ENCODE measurements at places on chromosomes 7 and 10. TPM values are rescaled to one million over a fixed set of nuclear protein-coding genes. Genes with fewer than 3 reads are reported as not detected.
A peak's percentile ranks its signal among the peaks of the same experiment; 100 is the strongest.

- DNase-seq = no peak
Measured at GRCh38 chr7:32890010-32890792, 1.4 kb downstream of the KBTBD2 start.

DNA sequence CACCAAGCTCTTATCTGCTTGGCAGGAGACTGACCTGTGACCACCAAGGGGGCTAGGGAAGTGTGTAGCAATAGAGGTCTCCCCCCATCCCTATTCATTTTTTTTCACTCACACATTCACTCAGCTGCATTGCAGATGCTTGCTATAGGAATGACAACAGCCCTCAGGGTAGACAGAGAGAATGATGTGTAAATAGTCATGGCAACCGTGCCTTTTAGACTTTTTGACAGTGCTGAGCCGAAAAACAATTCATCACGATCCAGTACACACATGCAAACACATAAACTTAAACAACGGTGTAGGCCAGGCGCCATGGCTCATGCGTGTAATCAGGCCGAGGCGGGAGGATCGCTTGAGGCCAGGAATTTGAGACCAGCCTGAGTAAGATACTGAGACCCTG lies 7.6 kb upstream of the ELN start:
- no peak for DNase-seq

- DNase-seq = no peak
Measured at GRCh38 chr7:132380059-132380458, 196.2 kb downstream of the PLXNA4 start.

- no peak for DNase-seq
Measured at GRCh38 chr7:7114575-7115291, 67.6 kb upstream of the C1GALT1 start.

GRCh38 chr10:83603708-83604107 lies 535.6 kb upstream of the GHITM start:
- DNase-seq = no peak

DNA sequence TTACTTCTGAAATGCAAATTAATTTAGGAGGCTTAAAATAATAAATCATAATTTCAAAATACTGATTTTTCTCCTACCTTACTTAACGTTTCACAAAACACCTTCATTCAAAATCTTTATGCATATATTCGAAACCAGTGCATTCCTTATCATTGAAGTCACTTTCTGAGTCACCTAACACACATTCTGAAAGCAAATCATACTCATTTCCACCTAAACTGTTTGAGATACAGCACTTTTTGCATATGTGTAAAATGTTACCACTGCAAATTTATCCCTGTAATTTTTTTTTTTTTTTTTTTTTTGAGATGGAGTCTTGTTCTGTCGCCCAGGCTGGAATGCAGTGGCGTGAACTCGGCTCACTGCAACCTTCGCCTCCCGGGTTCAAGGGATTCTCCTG lies 15.7 kb downstream of the PPP3CB start:
- DNase-seq = no peak

GRCh38 chr7:128831994-128832879 lies 2.0 kb downstream of the FLNC start:
- peak; percentile 66 for DNase-seq

- DNase-seq = no peak
Measured at GRCh38 chr10:48199580-48200377, 74.7 kb downstream of the FRMPD2 start.

- no peak for DNase-seq
Measured at GRCh38 chr10:110401401-110402076, 96.2 kb upstream of the DUSP5 start.

GRCh38 chr10:48245977-48246376 lies 28.5 kb downstream of the FRMPD2 start:
- no peak for DNase-seq

DNA sequence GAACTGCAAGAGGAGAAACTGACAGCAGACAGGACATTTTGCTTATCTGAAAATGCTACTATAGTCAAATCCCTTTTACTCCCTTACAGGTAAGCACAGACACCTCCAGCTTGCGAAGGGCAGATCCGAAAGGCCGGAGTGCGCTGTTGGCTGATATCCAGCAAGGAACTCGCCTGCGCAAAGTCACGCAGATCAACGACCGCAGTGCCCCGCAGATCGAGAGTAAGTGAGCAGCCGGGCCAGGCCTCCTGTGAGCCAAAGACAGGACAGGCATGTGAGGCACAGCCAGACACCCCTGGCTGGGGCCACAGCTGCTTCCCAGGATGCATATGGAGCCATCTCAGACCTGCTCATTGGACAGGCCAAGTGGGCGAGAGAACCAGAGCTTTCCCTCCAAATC lies 69.4 kb downstream of the WIPF3 start:
- DNase-seq = no peak

GRCh38 chr10:5581670-5582566 lies 57.2 kb downstream of the CALML3 start:
- DNase-seq = no peak

DNA sequence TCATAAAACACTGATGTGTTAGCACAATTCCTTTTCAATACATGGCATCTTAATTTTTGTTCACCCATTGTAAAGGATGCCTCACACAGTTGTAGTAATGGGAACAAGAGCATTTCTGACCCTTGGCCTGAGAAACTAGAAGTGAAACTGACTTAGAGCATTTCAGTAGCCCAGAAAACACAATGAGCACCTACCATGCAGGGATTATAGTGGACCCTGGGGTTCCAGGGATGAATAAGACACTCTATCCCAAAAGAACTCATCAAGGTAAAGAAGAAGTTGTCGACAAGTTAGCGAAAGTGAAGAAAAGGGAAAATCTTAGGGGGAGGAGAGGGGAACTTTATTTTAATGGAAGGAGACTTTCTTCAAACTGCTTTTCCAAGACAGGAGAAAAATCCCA lies 125.6 kb downstream of the NT5C2 start:
- no peak for DNase-seq

DNA sequence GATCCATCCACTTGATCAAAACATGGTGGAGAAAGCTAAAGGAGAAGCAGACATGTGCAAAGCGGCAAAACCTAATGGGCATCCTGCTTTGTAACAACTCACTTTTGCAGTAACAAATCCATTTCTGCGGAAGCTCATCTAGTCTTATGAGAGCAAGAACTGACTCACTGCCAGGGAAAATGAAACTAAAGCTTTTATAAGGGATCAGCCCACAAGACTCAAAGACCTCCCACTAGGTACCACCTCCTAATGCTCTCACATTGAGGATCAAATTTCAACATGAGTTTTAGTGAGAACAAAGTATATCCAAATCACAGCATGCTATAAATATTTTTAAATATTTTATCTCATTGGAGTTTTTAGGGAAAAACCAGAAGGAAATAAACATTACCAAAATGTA lies 120.1 kb upstream of the GNAI1 start:
- DNase-seq = no peak

GRCh38 chr7:30799206-30799975 lies 28.2 kb downstream of the MINDY4 start:
- DNase-seq = peak; percentile 88

DNA sequence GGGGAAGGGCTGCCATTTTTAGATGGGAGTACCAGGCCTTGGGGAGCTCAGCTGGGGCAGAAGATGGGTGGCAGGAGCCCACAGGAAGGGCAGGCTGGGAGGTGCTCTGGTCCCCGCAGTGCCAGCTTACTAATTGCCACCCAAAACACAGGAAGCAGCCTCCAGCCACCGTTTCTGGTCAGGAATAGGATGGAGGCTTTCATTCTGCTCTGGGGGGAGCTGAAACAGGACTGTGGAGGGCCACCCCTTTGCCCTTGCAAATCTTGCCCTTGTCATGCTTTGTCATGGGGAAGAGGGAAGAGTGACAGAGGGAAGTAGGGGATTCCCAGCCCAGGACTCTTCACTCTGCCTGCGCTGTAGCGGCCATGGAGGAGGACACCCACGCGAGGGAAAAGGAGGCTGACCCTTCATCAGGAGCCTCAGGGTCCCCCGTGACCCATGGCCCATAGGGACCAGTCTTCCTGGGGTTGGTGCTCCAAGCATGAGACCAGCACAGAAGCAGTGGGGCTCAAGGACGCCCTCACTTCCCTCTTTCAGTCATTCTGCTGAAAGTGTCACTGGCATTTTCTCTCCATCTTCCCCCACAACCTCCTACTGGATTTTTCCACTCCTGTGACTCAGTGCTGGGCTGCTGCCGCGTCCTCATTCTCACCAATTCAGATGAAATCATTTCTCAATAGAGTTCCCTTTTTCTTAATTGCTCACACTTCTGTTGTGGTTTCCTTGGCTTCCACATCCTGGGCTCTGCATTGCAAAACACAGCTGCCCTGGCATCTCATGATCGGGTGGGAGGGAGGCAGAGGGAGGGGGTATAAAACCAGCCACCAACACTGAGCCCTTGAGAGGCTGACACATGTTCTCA lies 61.9 kb downstream of the MKI67 start:
- peak; percentile 91 for DNase-seq

DNA sequence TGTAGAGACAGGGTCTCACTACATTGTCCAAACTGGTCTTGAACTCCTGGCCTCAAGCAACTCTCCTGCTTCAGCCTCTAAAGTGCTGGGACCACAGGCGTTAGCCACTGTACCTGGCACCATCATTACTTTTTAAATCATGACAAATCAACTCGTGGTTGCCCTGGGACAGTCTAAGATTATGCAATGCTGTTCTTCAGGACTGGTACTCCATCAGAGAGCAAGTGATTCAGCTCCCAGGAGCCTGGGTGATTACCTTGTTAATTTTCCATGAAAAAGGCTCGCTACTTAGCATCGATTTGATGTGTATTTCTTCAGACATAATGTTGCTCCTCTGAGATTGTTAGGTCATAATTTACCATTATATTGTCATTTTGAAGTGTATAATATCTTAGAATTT lies 158.9 kb upstream of the STEAP4 start:
- DNase-seq = no peak

GRCh38 chr7:104160375-104160774 lies 47.4 kb downstream of the ORC5 start:
- no peak for DNase-seq

GRCh38 chr7:57432583-57432982 lies 17.4 kb upstream of the ZNF716 start:
- DNase-seq = no peak

DNA sequence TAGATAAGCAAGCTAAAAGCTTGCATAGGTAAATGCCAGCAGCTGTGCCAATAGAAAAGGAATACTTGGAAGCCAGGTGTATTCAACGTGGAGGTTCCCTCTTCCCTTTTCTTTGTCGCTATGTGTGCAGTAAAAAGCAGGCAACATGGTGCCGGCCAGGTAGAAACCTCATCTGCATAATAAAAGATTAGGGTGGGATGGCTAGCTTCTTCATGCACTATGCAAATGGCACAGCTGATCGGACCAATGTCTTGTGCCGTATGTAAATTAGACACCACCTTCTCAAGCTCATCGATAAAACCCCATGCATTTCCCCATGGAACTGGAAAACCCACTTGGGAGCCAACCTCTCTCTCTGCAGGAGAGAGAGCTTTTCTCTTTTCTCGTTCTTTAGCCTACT lies 150.9 kb upstream of the FOXK1 start:
- no peak for DNase-seq

GRCh38 chr7:129069021-129069420 lies 14.1 kb upstream of the TNPO3 start:
- DNase-seq = no peak

GRCh38 chr10:61943674-61944378 lies 42.3 kb downstream of the ARID5B start:
- no peak for DNase-seq

- DNase-seq = no peak
Measured at GRCh38 chr10:2214092-2214491, 476.8 kb upstream of the ADARB2 start.

DNA sequence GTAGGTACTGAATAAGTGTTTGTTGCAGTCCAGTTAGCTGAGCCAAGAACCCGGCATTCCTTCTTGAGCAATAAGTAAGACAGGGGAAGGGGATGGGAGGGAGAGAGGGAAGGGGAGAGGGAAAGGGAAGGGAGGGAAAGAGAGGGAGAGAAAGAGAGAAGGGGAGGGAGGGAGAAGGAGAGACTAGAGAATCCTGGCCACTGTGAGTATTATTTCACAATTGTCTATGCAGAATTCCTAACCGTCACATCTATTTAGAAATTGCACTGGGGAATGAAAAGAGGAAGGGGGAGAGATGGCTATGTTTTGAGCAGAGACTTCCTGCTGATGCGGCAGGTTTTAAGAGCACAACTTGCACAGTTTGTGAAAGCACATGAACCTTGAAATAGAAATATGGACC lies 251.4 kb upstream of the ZMIZ1 start:
- DNase-seq = no peak

GRCh38 chr10:87829986-87830729 lies 12.1 kb upstream of the ATAD1 start:
- no peak for DNase-seq

GRCh38 chr7:128874140-128875031 lies 11.7 kb downstream of the ATP6V1F start:
- peak; percentile 68 for DNase-seq

DNA sequence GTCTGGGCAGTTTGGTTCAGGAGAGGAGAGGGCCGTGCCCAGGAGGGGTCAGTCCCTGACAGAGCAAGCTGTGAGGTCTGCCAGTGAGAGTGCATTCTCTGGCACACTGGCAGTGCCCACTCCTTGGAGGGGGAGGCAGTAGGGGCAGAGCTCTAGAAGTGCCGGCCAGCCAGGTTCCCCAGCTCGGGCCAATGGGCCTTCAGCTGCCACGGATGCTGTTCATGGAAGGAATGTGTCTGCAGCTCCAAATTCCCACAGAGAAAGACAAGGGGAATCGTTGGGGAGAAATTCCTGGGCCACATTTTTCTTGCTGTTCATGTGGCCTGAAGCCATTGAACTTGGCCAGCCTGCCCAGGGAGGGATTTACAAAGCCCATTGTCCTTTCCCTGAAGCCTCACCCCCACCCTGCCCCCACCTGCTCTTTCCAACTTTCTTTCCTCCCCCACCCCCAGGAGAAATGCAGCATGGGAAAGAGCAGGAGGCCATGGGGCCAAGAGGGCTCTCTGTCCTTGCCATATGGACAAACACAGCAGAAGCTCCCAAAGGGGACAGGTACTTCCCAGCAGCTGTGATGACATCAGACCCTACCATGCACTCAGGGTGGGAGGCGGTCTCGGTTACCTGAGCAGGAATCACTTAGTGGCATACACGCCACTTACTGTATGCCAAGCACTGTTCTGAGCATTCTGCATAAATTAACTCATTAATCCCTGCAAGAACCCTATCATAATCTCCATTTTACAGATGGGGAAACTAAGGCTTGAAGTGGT lies 70.7 kb downstream of the ARHGAP22 start:
- DNase-seq = no peak

The H2BK1 gene
- not detected for polyA plus RNA-seq

The OR6V1 gene
- not detected for polyA plus RNA-seq

The ANKRD7 gene
- not detected for polyA plus RNA-seq

The MEOX2 gene
- 3.5 TPM for polyA plus RNA-seq

The HKDC1 gene
- not detected for polyA plus RNA-seq

The SPDYE8 gene
- polyA plus RNA-seq = not detected

The ELN gene
- 1,097 TPM for polyA plus RNA-seq

The EPDR1 gene
- 44.0 TPM for polyA plus RNA-seq

The WEE2 gene
- polyA plus RNA-seq = not detected

The OR2A1 gene
- polyA plus RNA-seq = 0.59 TPM

The SPDYE11 gene
- polyA plus RNA-seq = not detected

The NRG3 gene
- polyA plus RNA-seq = 0.50 TPM

The TUBB8 gene
- not detected for polyA plus RNA-seq

The ZNF735 gene
- not detected for polyA plus RNA-seq

The UTF1 gene
- not detected for polyA plus RNA-seq

The SEMA3E gene
- polyA plus RNA-seq = 0.38 TPM

The MYOF gene
- polyA plus RNA-seq = 13.4 TPM

The EGR2 gene
- polyA plus RNA-seq = 1.3 TPM

The PAPOLB gene
- polyA plus RNA-seq = 0.25 TPM

Measured in aorta (tissue), 5 donors.